Urothelium cell line (cell line): ENCODE measurements at places on chromosomes 6 and 20.

DNA sequence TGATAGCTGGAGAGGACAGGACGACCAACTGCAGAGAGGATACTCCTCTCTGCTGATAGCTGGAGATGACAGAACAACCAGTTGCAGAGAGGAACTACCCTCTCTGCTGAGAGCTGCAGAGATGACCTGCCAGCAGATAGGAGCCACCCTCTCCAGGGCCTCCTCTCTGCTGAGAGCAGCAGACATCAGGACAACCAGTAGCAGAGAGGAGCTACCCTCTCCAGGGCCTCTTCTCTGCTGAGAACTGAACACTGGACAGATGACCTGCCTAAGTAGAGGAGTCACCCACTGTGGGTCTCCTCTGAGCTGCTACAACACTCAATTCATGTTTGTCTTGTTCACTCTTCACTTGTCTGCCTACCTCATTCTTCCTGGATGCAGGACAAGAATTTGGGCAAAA lies 27.3 kb upstream of the ZBTB24 start:
- DNase-seq: no peak

GRCh38 chr6:121548131-121548530 lies 112.7 kb downstream of the GJA1 start:
- no peak for DNase-seq

DNA sequence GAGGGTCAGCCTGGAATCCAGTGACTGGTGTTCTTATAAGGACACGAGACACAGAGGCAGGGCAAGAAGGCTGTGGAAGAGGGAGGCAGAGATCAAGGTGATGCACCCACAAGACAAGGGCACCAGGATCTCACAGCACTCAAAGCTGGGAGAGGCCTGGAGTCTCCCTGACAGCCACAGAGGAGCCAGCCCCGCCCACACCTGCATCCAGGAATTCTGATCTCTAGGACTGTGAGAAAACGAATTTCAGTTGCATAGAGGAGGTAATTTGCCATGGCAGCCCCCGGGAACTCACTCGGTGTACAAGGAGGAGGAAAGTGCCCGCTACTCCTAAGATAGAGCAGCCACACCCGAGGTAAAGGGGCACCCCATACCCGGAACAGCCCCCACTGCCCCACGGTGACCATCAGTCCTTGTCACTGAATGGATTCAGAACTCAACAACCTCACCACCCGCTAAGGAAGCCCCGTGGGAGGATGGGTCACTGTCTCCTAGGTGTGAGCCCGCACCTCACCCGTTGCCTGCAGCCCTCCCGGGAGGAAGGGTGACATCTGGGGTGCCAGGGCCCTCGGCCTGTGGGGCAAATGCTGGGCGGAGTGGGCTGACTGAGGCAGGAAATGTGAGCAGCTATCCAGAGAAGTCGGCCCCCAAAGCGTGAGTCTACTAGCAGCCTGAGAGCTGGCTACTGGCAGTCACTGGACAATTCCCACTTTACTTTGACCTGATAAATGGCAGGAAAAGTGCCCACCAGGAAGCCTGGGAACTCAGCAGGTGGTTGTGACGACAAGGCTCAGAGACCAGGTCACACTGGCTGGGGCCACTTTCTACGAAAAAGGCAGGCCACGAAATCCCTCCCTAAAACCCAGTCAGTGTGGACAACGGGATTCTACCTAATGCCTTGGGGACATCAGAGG lies 22.4 kb downstream of the DLL1 start:
- no peak for DNase-seq

- DNase-seq: no peak
Observed at GRCh38 chr6:25288518-25288917, 9.3 kb downstream of the CARMIL1 start.

GRCh38 chr6:44658571-44658970 lies 271.1 kb downstream of the CDC5L start:
- no peak for DNase-seq

- DNase-seq: no peak
Observed at GRCh38 chr20:45016089-45016671, 49.9 kb downstream of the STK4 start.

DNA sequence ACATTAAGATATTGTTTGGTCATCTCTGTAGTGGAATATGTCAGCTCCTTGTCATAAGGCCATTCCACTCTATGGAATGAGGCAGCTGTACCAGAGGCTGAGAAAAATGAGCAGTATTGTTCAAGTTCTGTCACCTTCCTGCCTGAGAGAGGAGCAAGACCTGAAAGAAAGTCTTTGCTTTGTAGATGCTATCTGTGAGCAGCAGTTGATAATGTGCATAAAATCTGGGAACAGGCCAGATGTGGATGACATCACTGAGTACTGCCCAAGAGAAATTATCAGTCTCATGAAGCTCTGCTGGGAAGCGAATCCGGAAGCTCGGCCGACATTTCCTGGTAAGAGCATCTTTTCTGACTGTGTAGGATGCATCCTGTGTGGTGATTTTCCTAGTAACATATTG lies 16.8 kb downstream of the RIPK1 start:
- DNase-seq: no peak

- DNase-seq: no peak
Observed at GRCh38 chr20:46652699-46653098, 1.4 kb upstream of the SLC13A3 start.

DNA sequence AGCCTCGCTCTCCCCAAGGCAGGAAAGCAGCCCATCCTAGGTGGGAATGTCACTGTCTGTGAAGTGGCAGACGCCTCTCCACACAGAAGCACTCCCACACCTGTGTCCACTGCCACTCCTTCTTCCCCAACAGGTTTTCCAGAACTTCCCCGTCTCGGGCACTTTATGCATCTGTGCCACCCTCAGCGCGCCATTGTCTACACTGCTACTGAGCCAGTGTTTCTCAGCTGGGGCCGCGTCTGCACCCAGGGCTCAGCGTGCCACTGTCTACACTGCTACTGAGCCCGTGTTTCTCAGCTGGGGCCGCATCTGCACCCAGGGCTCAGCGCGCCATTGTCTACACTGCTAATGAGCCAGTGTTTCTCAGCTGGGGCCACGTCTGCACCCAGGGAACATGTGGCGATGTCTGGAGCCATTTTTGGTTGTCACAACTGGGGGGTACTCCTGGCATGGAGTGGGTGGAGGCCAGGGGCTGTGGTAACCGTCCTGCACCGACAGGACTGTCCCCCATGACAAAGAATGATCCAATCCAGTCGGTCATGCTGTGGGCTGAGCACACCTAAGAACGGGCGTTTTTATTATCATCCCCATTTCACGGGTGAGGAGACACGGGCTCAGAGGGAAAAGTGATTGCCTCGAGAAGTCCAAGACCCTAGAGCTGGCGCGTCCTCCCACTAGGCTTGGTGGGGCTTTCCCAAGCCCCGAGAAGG lies 41.7 kb upstream of the ZBP1 start:
- no peak for DNase-seq

- DNase-seq: no peak
Observed at GRCh38 chr6:39312912-39313525, 1.2 kb downstream of the KCNK17 start.

- no peak for DNase-seq
Observed at GRCh38 chr20:42836339-42836738, 353.4 kb downstream of the PTPRT start.

DNA sequence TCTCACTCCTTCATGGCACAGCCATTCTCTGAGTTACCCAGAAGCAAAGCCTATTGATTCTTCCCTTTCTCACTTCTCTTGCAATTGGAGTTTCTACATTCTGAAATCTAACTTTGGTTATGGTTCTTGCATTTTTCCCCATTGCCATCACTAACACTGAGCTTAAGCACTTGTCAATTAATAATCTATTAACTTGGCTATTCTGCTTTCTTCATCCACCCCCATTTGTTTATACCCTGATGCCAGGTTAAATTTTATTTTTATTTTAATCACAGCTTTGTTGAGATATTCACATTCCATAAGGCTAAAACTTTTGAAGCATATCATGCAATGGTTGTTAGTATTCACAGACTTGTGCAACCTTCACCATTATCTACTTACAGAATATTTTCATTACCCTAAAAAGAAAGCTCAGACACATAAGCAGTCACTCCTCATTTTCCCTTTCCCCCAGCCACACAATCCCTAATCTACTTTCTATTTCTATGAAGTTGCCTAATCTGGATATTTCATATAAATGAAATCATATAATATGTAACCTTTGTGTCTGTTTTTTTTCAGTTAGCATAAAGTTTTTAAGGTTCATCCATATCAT lies 222.3 kb downstream of the UBE3D start:
- DNase-seq: no peak

GRCh38 chr6:151186306-151186705 lies 53.5 kb upstream of the AKAP12 start:
- DNase-seq: no peak
